ENCODE measurements at places on chromosomes 2 and 18. TPM values are rescaled to one million over a fixed set of nuclear protein-coding genes. Genes with fewer than 3 reads are reported as not detected.

DNA sequence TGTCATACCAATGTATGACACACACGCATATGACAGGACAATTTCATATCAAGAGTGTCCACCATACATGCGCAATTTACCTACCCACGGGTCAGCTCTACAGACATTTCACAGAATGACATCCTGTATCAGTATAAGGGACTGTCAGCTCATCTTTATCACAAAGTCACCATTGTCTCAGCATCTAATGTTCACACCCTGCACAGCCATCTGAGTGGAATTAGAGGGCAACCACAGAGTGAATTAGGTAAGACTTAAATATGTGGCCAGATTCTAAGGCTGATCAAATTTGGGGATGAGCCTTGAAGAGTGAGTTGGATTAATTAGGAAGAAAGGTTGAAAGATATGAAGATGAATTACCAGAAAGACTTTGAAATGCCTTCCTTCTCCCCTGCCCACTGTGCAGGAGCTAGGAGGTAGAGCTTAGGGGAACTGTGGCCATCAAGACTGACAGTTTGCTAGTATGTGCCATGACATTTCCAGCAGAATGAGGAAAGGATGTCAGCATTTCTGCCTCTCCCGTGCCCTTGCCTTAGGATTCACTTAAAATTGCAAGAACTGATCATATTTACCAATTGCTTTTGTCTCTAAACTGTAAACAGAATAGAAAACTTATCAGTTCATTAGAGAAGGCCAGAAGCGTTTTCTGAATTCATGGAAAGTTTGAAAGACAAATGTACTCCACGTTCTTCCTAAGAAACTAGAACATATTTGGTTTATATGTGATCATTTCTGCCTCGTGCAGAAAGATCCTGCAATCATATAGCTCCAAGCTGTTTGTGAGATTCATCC lies 121.1 kb downstream of the DDX1 start:
- no peak for ATAC-seq

GRCh38 chr2:203802342-203803052 lies 65.1 kb upstream of the CTLA4 start:
- no peak for ATAC-seq

The PAX8 gene
- total RNA-seq: 6.1 TPM

DNA sequence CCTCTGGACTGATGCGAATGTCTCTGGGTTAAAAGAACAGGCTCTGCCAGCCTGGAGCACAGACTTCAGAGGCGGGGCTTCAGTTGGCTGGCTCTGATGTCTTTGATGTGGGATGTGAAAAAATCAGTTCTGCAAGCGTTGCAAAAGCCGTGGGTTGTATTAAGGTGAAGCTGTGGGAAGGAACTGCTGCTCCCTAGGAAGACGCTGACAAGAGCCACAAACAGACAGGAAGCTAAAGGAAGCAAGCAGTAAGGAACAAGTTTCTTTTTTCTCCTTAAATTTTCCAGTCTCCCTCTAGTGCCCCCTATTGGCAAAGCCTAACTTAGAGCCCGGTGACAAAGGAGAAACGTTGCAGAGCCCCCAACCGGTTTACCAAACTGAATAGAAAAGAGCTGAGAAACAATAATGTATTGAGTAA lies 239.0 kb downstream of the CCDC178 start:
- ATAC-seq: no peak

- ATAC-seq: no peak
Observed at GRCh38 chr18:37502036-37502435, 63.6 kb downstream of the CELF4 start.

The OBSL1 gene
- 13.0 TPM for total RNA-seq

DNA sequence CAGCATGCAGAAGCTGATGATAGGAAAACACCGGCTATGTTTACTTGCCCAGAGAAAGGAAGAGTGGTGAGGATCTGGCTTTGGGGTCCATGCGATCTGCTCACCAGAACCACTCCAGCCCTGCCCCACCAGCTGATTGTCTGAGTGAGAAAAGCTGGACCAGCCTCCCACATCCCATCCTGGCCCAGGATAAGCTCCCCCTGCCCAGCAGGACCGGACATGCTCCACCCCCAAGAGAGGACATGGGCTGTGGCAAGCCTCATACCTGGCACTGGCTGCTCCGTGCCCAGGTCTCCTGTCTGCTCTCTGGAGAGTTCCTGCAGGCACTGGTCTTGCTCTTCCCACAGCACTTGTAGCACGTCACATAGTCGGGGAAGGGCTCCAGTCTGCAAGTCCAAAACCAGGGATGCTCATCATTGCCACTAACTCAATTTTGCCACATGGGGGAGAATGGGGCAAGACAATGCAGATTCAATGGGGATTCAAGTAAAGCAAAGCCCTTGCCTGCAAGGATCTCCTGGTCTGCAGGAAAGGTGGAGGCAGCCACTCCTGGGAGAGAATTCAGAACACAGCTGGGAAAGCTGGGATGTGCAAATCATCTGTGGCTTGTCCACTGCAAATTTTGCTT lies 30.0 kb downstream of the SCTR start:
- ATAC-seq: no peak

The ERBB4 gene
- 0.12 TPM for total RNA-seq

DNA sequence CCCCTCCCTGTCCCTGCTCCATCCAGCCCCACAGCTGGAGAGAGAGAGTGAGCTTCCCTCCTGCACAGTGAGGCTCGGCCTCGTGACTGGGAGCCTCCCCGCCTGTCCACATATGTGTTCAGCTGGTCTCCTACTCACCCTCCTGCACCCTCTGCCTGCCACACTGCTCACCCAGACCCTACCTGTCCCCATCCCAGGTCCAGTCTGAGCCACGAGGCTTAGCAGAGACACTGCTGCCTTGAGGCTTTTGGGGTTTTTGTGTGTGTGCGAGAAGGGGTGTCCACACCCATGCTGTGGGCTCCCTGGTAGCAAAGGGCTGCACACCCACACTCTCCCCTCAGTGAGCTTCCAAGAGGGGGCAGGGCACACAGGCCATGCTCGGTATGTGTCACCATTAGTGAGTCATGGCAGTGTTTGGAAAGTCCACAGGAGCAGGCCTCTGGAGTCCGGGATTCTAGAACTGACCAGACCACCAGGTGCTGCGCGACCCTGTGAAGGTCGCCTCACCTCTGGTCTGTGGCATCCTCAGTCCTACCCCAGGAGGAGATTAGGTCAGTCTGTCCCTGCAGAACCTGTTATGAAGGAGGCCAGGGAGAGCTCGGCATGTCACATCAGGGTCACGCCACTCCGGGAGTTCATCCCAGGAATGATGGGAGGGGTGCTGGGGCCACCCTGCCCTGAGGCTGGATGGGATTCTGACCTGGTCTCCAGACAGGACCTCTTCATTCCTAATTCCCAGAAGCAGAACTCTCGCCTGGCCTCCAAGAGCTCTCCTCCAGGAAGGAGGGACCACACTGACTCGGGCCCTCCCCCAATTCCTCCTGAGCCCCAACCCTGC lies 39.9 kb upstream of the SMAD7 start:
- peak; percentile 47 for ATAC-seq

DNA sequence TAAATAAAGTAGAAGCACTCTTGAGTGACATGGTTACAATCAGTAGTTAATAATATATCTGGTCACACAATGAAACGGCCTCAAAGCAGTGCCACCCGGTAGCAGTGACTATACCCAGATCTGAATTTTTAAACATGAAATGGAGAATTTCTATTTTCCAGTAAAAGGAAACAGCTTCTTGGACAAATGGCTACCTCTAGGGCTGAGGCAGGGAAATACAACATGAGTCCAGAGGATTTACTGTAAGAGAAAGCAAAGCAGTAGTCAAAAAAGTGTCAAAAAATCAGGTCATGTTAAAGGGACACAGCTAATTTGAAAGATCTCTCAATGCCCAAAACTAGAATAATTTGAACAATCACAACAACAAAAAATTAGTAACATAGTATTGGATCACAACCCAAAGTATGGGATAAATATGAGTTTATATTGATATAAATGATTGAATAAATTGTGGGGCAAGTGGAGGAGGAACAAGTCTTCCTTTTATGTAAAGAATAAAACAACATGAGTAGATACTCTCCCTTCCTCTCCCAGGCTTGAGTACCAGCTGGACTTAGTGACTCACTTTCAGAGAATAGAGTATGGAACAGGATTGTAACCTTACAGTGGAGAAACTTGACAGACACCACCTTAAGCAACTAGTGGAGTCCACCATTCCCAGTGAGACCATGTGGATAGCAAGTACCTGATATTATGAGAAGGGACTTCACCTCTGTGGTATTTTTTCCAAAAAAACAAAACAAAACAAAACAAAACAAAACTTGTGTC lies 180.8 kb downstream of the MBD2 start:
- no peak for ATAC-seq

- ATAC-seq: no peak
Observed at GRCh38 chr2:121605820-121606733, 43.2 kb downstream of the CLASP1 start.

The FHOD3 gene
- 3.0 TPM for total RNA-seq

- no peak for ATAC-seq
Observed at GRCh38 chr2:98801921-98802321, 71.0 kb upstream of the MGAT4A start.

GRCh38 chr2:43347746-43348145 lies 121.3 kb upstream of the ZFP36L2 start:
- no peak for ATAC-seq

The ARHGAP25 gene
- total RNA-seq: 3.1 TPM

The CHRNA1 gene
- not detected for total RNA-seq

DNA sequence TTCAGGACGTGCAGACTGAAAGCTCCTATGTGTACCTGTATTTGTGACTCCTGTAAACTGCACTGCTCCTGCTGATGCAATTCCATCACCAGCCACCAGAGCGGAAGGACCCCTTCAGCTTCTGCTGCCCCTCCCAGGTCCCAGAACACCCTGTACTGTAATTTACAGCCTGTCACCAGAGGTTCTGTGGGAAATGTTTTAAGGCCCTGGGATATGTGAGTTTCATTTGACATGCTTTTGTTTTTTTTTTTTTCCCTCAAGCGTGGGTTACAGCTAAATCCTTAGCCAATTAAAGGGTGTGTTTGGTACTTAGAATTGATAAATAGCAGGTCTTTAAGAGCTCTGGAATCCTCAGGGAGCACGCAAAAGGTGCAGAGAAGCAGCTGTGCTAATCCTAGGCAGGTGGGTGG lies 79.4 kb downstream of the KCTD1 start:
- ATAC-seq: peak; percentile 56

DNA sequence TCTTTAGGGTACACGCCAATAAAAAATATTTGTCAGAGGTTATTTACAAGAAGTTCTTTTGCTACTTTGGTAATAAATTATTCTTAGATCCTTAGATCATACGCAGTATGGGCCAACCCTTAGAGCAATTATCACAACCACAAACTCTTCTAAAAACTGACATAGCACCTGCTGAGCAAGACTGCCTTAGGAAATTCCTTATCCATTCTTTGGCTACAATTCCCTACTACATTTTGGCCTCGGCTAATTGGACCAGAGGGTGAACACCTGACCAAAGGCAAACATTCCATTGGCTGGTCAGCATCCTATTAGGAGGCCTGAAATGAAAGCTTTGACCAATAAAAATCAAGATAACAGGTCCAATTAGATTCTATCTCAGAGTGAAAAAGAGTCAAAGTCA lies 147.6 kb upstream of the CCDC68 start:
- no peak for ATAC-seq

The HOXD3 gene
- total RNA-seq: 0.52 TPM

DNA sequence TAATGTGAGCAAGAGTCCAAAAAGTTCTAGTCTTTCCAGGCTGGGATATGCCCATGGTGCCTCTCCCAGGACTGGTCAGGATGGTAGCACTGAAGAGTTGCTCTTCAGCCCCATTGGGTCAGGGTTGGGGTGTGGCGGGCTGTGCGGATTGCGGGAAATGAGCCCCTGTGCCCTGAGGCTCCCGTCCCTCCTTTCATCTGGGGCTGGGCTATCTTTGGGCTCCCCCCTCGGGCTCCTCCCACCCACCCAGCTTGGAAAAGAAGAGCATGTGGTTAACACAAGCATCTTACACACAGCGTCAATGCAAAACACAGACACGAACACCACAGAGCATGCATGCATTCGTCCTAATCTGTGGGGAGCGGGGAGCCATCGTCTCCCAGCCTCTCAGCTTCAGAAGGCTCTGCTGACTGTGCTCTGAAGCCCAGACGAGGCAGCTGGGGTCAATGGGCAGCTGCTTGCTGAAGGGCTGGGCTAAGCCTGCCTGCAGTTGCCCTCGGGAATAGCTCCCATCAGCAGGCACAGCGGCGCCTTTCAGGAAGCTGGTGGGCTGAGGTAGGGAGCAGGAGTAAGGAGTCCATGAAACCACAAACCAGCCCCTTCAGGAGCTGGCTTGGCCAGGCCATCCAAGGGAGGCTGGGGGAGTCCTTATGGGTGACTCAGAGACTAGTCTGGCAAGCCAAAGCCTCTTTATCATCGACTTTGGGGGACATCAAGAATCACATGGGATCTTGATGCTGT lies 112.9 kb downstream of the CLIP4 start:
- ATAC-seq: no peak

DNA sequence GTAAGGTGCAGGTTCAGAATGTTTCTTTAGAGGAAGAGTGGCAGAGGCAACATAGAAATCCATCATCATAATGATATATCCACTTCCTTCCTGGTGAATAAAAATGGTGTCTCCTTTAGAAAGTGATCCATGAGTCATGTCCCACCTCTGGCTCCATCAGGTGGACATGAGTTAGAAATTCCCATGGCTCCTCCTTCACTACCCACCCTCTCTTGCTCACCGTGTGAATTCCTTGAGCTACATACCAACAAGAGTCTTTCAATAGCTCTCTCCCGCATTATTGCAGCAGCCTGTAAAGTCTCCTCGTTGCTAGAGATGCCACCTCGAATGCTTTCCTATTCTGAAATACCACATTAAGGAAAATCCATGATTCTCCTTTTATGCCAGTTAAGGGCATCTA lies 317.6 kb downstream of the LNPK start:
- no peak for ATAC-seq

- no peak for ATAC-seq
Observed at GRCh38 chr2:123128951-123129350, 896.1 kb upstream of the CNTNAP5 start.

DNA sequence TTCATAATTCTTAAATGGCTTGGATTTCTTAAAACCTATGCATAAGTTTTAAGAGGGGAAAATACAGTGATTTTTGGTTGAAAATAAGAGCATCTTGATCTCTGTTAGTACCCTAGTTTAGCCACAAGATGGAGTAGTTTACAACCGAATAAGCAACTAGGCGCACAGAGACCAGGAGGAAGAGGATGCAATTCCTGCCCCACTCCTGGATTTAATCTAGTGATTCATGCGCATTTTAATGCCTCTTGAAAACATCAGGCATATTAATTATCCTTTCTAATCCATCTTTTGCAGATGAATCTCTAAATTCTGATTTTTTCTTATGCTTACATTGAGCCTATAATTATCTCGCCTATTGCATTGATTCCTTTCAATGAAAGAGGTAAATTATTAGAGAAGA lies 76.7 kb downstream of the MRPS9 start:
- ATAC-seq: peak; percentile 81
